Amygdala (tissue), 56 donors: ENCODE measurements at places on chromosomes 4 and X.

- no peak for DNase-seq
Observed at GRCh38 chr4:8592366-8593263, at the start of gene CPZ. TSS of gene CPZ (plus strand) at chr4:8592765. CDS start at chr4:8592834, 69 bp downstream.

DNA sequence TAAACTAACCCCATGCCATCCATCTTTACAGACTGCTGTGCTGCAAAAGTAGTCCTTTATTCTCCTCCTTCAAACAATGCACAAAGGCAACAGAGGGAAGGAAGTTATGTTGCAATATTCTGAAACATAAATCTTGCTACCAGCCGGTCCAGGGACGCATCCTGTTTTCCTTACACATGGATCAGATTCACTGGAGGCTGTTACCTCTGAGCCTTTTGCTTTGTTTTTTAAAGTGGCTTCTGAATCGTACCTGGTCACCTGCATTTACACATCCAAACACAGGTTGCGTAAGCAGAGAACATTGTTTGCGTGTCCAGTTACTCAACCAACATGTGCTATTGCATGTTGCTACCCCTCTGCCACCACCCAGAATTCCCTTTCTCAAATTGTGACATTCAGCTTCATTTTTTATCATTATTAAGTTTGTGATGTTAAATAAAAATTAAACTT is 8.8 kb downstream of the PPARGC1A start:
- DNase-seq, result no peak

DNA sequence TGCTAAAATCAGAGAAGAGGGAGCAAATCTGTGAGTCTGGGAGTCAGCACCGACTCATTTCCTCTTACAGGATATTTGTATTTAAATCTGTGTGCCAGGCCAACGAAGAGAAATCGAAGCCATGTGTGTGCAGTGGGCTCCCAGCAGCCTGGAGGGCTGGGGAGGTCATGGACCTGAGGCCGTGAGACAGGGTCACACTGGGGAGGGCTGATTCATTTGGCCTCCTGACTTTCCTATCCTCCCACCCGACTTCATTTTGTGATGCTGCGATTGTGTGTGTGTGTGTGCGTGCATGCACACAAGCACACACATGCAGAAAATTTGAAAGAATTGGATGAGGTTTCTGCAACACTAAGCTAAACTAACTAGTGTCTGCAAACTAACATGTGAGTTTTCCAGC is 48.7 kb upstream of the STX18 start:
- DNase-seq, result no peak

GRCh38 chr4:175277816-175278215 is 359.7 kb downstream of the ADAM29 start:
- no peak for DNase-seq

DNA sequence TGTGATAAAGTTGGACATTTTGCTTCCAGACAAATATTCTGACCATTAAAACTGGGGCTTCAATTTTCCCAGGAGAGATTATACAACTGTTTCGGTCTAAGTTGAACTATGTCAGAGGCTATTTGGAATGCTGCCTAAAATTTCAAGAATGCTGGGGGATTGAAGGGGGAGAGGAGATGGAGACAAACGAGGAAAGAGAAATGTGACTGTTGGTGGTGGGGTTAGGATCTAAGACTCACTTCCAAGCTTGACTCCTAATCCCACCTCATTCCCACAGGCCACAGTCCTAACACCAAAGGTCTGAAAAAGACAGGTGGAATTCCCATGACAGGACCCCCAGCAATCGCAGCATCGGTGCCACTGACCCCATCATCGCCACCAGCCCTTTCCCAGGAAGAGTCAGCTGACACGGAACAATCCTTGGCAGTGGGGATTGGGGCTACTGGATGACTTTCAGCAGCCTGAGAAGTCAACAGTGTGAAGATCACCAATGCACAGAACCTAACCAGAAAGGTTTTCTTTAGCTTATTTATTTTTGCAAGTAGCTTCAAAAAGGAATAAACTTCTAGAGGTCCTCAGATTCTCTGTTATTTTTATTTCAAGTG is 74.0 kb upstream of the PRSS48 start:
- no peak for DNase-seq

- no peak for DNase-seq
Observed at GRCh38 chrX:68049466-68049865, 383.8 kb downstream of the OPHN1 start.

DNA sequence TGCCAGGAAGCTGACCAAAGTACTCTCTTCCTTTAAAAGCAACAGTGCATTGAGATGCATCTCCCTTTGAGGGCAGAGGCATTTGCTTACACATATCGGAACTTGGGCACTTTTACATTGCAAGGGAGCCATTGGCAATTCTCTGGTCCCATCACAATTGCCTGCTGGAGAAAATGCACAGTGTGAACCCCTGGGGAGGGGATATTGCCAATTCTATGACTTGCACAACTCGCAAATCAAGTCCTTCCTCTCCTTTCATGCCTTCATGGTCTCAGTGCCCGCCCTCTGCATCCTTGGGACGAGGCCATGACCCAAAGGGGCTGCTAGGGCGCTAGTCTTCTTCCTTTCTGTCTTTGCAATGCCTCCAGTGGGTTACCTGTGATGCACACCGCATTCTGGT is 14.9 kb upstream of the PDZD4 start:
- no peak for DNase-seq

DNA sequence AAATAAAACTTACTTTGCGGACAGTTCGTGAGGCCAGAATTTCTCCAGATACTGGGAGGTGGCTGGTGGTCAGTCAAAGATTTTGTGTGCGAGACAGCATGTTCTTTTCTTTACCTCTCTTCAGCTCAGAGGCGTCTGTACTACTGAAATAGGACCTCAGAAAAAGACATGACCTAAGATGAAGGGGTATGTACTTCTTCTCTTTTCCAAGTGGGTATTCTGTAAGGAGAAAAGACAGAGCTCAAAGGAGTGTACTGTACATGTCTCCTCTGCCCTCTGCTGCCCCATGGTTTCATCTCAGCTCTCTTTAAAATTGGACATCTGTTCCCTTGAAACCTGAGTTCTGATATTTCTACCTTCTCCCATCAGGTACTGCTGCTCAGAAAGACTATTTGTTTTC is 38.1 kb downstream of the SEPTIN11 start:
- DNase-seq, result no peak

- DNase-seq, result no peak
Observed at GRCh38 chr4:5455003-5455585, 253.3 kb downstream of the EVC2 start.

- no peak for DNase-seq
Observed at GRCh38 chrX:128436397-128437103, 384.3 kb upstream of the ACTRT1 start.

DNA sequence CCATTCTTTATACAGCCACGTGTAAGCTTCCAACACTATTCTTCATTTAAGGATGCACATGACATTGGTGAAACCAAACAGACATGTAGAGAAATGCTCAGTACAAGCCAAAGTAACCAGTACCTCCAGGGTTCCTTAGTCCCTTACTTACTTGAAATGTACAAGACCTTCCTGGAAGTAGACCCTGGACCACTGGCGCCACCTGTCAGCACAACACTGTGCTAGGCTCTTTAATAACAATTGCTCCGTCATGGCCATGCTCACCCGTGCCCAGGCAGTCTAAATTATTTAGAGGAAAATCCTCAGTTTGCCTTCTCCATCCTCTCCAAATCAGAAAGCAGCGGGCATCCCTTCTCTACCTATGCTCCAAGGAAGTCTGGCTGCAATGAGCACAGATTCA is 52.7 kb downstream of the ADGRA3 start:
- no peak for DNase-seq

- no peak for DNase-seq
Observed at GRCh38 chr4:80016506-80016905, 56.5 kb downstream of the ANTXR2 start.

- no peak for DNase-seq
Observed at GRCh38 chrX:41352329-41352838, 18.4 kb downstream of the DDX3X start.

DNA sequence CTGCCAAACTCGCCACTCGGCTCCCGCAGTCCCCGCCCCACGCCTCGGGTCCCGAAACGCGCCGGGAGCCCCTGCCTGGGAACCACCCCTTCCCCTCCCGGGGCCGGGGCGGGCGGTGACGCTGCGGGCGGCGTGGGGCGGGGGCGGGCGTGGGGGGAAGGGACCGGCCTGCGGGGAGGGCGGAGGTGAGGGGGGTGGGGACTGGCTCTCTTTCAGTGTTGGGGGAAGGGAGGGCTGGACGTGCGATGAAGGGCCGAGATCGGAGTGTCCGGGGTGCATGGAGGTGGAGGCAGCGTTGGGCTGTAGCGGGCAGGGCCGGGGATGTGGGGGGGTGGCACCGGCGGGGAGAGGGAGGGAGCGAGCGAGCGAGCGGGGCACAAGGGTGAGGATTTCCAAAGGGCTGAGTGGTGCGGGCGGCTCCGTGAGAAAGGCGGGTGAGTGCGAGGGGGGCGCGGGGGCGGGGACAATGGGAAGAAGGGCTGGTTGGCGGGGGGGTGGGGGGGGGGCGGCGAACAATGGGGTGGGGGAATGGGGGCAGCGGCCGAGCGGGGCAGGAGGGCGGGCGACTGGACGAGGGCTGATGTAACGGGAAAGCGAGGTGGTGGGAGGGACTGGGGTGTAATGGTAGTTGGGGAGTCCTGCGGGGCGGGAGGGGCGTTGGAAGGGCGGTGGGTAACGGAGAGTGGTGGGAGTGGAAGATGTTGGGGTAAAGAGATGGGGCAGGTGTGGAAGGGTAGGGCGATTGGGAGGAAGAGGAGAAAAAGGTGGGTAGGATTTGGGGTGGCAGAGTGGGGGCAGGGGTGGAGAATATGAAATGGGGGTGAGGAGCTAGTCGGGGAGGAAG is 578 bp downstream of the DCUN1D4 start:
- DNase-seq, result peak; percentile 78
